ENCODE measurements at places on chromosomes 13 and 19.

DNA sequence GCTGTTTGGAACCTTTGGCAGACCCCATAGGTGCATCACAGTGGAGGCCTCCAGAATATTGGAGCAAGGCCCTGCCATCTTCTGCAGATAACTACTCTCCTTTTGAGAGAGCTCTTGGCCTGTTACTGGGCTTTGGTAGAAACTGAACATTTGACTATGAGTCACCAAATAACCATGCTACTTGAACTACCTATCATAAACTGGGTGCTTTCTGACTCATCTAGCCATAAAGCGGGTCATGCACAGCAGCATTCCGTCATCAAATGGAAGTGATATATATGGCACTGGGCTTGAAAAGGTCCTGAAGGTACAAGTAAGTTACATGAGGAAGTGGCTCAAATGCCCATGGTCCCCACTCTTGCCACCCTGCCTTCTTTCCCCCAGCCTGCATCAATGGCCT, 782.5 kb upstream of the SLITRK6 start:
- DNase-seq: peak; percentile 37

DNA sequence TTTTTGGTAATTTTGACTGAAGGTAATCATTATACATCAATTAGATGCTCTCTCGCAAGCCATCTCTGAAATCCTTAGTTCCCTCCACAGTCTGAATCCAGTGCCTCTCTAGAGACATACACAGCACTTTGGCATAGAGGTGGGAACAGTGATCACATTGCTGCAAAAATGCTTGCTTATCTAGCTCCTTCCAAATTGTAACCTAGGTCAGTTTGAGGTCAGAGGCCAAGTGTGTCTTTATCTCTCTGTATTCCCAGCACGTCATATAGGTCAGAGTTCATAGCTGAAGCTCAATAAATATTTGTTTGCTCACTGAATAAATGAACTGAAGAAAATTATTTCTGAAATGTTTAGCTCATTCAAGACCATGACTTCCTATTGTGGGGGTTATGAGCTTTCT, 462.5 kb downstream of the DIAPH3 start:
- DNase-seq: no peak

DNA sequence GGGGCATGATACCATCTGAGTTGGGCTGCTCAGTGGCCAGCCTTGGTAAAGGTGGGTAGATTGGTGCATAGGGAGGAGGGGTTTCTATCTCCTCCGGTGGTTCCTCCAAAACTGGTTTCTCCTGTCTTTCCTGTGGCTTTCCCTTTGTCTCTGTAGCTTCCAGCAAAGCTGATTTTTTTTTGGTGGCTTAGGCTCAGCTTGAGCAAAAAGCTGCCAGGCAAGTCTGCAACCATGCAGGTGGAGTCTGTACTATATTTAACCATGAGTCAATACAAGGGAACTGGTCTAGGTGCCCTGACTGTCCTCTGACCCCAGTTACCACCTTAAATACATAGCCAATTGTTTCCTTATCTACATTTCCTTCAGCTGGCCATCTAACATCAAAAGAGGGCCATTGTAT, 64.0 kb upstream of the ZNF681 start:
- no peak for DNase-seq

GRCh38 chr19:18053576-18054219, 33.0 kb downstream of the IL12RB1 start:
- no peak for DNase-seq

DNA sequence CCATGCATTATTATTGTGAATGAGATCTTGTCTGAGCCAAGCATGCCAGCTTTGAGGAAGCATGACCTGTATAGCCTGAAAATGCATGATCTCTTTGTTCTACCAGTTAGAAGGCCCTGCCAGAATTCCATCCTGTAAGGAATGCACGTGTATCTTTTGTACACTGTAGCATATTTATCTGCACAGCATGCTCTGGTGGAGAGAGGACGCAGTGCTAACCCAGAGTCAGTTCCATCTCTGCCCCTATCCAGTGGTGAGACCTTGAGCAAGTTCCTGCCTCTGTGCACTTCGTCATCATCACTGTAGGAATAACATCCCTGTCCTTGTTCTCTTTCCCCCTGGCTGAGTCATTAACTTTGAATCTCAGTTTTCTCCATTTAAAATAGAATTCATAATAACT, 233.8 kb downstream of the SLC7A1 start:
- DNase-seq: no peak

DNA sequence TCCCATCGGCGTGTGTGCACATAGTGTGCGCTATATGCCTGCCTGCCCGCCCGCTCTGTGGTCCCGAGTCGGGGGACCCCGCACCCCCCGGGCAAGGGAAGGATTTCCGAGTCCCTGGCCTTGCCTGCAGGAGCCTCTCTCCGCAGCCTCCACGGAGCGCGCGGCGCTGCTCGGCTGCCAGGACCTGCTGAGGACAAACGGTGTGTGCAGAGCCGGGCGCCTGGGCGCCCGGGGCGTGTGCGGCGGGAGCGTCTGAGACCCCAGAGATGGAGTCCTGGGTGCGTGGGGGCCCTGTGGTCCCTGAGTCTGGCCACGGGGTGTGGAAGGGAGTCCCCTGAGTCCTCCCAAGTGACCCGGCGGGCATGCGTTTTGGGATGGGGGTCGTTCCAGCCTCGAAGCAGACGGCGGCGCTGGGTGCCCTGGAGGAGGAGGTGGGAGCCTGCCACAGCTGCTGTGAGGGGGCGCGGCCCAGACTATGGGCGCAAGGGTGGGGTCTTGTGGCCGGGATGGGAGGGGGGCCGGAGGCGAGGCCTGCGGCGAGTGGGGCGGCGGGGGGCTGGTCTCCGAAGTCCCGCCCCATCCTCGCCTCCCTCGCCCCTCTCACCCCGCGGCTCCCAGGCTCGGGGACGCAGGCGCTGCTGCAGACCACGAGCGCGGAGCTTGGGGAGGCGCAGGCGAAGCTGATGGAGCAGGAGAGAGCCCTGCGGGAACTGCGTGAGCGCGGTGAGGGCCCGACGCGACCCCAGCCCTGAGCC, 25.3 kb downstream of the CLEC4M start:
- no peak for DNase-seq

Measured in RKO (cell line).